Neural crest cell (in vitro differentiated cells): ENCODE measurements at places on chromosomes 6 and 20. TPM values are rescaled to one million over a fixed set of nuclear protein-coding genes. Genes with fewer than 3 reads are reported as not detected.

The CNKSR3 gene
- 11.7 and 11.8 TPM in 2 replicates for total RNA-seq

The CALHM4 gene
- not detected in 2 replicates for total RNA-seq

The XKR7 gene
- total RNA-seq = 4.5 and 4.9 TPM in 2 replicates

The SALL4 gene
- 90.7 and 91.1 TPM in 2 replicates for total RNA-seq

- no peak for DNase-seq
Measured at GRCh38 chr6:87351583-87351982, 7.0 kb downstream of the C6orf163 start.

DNA sequence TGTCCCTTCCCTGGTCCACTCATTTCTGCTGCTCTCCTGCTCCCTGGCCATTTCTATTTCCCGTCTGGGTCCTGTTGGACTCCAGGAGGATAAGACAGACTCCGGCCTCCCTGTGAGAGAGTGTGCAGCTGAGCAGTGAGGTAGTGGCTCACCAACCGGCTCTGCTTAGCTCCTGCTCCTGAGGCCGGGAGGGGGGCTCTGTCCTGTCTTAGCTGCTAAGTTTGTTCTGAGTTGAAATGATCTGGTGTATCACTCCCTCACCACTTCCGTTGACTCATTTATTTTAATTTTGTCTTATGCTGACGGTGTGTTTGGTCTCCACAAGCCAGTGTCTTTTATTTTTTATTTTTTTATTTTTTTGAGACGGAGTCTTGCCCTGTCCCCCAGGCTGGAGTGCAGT is 148.5 kb upstream of the PDE10A start:
- no peak for DNase-seq

DNA sequence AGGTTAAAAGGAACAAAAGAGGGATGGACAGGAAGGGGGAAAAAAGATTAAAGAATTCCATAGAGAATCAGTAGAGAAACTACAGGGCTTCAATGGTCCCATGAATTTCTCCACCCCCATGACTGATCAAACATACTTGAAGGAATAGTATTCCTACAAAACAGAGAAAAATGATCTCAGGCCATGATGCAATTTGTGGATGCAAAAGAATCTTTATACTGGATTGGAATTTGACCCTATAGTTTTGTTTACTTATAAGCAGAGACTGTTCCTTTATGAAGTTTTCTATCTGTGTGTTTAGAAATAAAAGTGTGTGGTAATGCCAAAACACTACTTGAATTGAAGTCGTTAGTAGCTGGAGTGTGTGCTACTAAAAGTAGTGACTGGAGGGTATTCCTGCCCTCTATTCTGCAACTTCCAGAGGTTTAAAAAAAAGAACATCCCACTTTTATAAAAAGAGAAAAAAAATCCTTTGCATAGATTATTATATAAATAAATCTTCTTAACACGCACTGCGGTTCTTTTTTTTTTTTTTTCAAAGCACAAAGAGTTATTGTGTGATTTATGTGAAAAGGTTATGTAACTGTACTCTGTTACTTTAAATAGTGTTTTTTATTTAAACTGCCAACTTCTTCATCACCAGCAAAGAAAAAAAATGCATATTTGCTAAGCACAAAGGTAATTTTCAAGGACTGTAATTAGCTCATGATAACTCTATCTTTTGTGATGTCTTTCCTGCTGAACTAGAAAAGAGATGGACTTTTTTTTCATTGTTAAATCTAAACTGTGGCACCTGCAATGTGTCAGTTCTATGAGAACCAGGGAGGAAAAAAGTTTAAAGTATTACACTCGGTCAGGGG is 214.5 kb upstream of the CITED2 start:
- no peak for DNase-seq

GRCh38 chr6:41373627-41373918 is 38.2 kb downstream of the NCR2 start:
- no peak for DNase-seq

DNA sequence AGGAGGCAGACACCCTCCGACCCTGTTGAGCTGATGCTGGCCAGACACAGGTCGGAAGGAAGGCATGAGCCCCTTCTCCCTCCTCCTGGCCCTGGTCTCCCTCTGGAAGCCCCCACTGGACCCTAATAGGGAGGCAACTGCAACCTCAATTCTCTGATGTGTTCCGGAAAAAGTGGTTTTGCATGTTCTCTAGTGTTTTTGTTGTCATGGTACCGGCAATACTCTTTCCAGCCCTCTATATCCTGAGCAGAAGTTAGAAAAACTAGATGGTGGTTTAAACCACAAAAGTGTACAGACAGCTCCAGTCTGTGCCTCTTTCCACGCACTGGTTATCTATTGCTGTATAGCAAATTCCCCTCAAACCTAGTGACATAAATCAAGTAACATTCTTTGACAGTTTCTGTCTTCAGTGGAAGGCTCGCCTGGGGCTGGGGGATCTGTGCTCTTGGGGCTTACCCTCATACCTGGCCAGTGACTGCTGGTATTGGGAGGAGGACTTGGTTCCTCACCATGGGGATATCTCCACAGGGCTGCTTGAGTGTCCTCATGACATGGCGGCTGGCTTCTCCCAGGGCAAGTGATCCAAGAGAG is 37.0 kb downstream of the SYTL3 start:
- no peak for DNase-seq

DNA sequence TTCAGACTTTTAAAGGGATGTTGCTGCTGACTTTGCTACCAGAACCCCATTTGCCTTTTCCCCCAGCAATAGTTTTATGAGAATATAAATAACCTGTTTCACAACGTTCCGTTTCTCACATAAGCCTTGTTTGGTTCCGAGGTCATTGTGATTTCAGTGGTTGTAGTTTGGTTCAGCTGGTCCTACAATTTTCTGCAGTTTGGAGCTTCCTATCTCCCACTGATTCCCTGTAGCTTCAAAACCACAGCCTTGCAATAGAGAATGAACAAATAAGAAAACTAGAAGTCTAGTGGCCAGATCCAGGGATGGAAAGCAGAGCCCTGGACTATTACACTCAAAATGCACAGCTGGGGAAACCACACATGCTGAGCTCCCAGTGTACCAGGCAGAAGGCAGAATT is 24.1 kb upstream of the SH3BGRL2 start:
- DNase-seq = no peak

DNA sequence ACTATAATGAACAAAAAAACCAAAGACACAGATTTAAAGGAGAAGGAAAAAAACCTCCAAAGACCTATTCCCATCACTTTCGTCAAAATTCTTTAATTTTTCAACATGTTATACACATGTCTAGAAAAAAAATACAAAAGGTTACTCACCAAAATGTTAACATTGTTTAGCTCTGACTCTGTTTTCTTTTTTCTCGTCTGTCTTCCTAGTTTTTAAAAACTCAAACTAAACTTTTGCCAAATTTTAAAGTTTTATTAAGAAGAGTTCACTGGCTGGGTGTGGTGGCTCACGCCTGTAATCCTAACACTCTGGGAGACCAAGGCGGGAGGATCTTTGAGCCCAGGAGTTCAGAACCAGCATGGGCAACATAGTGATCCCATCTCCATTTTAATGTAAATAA is 10.8 kb downstream of the MCUR1 start:
- DNase-seq = no peak

- no peak for DNase-seq
Measured at GRCh38 chr20:58011106-58011946, 217.1 kb downstream of the ANKRD60 start.
